ENCODE measurements at places on chromosomes 5 and 9.

DNA sequence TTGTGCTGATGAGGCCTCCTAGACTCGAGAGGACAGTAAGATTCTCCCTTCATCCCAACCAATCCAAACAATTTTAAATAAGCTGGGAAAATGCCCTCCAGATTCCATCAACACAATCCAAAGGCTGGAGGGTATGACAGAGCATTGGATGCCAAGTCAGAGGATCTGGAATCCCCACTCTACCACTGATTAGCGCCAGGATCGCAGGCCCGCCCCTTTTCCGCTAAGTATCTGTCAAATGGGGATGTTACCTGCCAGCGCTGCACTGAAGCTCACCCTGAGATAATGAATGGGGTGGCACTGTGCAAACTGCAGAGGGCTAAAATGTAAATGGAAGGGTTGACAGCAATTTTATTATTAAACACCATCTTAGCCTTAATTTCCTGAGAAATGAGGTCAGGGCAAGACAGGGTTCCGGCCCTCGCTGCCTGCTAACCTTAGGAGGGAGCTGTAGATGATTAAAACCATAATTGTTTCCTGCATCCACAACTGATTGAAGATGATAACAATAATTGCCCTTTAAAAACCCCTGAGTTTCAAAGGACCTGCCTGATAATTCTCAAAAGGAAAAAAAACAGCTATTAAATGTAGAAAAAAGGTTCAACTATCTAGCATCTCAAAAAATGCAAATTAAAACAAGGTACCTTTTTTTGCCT is 31.6 kb upstream of the GABBR2 start:
- DNase-seq: no peak

DNA sequence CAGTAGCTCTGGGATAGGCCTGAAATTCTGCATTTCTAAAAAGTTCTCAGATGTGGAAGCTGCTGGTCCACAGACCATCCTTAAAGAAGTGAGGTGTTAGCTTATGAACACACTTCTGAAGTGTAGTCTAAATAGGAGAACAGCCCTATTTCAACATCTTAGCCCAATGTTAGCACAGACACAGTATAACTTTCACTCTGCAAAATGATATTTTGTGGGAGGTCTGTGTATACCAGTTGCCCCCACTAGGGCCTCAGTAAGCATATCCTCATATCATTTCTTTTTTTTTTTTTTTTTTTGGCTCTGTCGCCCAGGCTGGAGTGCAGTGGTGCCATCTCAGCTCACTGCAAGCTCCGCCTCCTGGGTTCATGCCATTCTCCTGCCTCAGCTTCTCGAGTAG is 7.5 kb upstream of the HABP4 start:
- no peak for DNase-seq

DNA sequence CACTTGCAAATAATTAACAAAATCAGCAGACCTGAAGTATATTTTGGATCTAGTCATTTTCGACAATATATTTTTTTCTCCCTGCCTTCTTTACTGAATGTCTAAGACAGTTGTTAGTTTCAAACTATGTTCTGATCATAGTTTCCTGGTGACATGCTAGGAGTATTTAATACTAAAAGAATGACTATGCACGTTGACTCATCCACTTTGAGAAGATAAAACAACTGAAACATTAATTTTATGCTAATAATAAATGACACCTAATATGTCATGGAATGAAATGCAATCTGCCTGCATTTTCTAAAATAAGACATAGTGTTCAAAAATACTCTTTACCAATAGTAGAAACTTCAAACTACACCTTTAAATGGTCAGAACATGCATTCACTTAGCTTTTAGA is 2123.7 kb upstream of the C9orf72 start:
- no peak for DNase-seq

GRCh38 chr9:77170991-77171699 is 6.2 kb upstream of the VPS13A start:
- no peak for DNase-seq
